ENCODE measurements at places on chromosomes 5 and 9.

GRCh38 chr9:75866273-75866871 is 24.1 kb upstream of the PCSK5 start:
- DNase-seq: no peak

- DNase-seq: no peak
These were observed 15.2 kb downstream of the HCN1 start for GRCh38 chr5:45680950-45681349.

DNA sequence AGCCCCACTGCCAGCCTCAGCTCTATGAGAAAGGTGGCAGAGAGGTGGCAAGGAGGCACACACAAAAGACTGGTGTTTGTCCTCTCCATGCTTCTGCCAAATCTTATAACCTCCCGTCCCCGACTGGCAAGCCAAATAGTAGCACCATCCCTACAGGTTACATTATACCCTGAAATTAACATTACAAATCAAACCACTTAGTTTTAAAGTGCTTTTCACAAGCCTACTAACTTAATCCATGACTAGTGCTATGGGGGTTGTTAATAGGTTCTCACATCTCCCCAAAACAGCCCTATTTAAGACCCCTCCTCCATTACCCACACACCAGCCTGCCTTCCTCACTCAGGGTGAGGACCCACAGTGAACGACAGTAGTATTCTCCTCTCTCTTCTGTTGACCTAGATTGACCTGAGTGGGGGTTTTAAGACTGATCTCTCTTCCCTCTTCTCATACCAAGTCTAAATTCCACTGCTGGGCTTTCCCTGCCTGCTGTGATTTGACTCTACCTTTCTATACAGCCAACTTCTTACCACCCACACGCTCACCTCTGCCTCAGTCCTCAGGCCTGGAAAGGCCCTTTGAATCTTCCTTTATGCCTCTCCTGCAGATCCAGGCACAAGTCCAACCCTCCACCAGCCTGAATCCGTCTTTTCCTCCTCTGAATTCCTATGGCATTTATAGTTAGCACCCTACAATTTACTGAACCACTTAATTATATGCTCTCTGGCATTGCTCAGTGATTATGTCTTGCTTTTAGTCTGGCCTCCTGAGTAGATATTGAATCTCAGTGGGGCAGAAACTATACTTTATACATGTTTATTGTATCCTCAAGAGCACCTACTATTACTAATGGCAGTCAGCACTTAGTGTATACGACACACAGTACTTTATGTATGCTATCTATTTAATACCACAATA is 116.1 kb downstream of the TMEM174 start:
- no peak for DNase-seq

DNA sequence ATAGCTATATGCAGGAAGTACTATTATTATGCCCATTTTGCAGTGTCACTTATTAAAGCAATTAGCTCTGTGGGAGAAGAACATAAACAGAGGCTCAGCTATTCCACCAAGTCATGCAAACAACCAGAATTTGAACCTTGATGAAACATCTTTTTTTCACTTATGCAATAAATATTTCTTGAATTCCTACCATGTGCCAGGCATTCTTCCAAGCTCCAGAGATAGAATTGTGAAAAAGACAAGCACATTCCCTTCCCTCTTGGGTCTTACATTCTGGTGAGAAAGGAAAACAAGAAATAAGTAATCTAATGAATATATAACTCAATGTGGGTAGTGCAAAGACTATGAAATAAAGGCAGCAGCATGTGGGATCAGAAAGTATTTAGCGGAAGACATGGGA is 32.1 kb upstream of the ADRB2 start:
- no peak for DNase-seq

DNA sequence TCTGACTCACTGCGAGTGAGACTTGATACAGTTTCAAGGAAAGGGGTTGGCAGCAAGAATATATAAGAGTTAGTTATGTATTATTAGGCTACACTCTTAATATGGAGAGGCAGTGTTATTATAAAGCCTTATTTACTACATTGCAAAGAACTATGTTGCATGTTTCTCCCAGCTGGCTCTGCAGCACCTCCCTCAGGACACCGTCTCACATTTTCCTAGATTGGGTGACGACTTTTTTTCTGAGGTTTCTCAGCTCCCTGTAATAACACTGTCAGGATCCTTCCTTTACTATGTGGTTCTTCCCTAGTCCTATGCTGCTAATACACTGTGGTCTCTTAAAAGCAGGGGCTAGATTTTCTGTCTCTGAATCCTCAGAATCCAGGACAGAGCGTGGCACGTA is 153.7 kb downstream of the INSYN2B start:
- no peak for DNase-seq

GRCh38 chr5:322281-322941 is 897 bp downstream of the AHRR start:
- no peak for DNase-seq

DNA sequence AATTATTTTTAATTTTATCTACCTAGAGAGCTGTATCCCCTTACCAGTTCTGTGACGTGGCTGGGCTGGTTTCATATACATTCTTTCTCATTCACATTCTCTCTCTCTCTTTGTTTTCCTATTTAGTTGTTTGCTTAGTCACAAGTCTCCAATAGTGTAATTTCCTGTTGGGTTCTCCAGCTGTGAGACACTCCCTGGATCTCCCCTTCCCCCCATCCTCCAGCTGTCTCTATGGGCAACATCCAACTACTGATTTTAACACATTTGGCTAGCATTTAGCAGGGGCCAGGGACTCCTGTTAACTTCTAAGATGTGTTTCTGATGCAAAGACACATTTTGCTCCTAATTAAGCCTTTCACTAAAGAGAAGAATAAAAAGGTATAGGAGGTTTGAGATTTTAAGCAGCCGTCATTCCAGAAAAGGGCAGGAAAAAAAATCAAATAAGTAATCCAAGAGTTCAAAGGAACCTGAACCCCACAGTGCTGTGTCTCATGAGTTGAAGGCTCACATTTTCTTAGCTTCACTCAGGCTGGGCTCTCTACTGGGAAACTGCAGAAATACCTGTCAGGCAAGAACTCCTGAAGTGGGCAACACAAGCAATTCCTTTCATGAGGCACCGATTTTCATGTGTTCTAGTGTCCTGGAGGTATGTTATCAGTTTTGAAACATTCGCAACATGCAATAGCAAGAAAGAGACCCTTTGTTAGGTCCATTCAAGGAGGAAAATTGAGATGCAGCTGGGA is 198.7 kb upstream of the C9orf72 start:
- no peak for DNase-seq

DNA sequence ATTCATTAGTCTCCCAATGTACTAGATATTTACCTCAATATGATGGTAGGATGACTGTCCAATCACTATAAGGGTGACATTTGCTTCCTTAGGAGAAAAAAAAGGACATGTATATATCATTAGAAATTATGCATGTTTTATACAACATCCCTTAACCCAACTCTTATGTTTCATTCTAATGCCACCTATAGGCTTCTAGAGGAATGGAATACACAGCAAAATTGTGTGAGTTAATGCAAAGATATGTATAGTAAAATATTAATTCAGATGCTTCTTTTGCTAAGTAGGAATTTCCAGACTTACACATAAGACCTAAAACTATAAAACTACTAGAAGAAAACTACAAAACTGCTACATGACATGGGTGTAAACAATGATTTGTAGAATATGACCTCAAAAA is 3.5 kb downstream of the PRXL2C start:
- DNase-seq: no peak

- no peak for DNase-seq
These were observed 595.4 kb upstream of the RIOK2 start for GRCh38 chr5:97778451-97778850.

DNA sequence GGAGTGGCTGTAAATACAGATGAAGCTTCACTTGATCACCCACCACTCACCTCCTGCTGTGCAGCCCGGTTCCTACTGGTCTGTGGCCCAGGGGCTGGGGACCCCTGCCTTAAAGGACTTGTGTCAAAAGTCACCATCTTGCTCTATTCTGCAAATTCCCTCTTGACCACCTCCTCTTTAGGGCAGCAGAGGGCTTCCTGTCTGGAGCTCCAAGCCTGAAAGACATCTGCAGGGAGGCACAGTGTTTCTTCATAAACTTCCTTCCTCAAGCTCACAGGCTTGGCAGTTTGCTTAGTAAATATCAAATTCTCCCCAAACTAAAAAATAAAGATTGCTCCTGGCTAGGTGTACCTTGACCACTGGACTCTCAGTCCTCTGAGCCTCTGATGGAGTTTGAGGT is 104.4 kb downstream of the FRMD3 start:
- DNase-seq: no peak

DNA sequence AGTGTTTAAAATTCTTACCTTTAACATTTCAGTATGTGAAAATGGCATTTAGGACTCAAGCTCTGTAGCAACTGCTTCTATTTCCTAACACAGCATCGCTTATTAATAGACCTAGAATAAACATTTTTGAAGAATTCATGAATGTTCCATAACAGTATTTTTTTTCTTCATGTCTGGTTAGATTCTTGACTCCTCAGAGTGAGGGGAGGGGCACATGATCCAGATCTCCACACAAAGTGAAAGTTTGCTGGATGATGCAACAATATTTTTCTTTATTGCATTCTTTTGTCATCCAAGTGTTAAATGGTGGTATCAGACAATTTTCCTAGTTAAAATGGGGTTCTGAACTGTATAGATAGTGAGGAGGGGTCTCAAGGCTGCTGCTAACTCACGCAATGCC is 130.8 kb upstream of the MAN2A1 start:
- no peak for DNase-seq

DNA sequence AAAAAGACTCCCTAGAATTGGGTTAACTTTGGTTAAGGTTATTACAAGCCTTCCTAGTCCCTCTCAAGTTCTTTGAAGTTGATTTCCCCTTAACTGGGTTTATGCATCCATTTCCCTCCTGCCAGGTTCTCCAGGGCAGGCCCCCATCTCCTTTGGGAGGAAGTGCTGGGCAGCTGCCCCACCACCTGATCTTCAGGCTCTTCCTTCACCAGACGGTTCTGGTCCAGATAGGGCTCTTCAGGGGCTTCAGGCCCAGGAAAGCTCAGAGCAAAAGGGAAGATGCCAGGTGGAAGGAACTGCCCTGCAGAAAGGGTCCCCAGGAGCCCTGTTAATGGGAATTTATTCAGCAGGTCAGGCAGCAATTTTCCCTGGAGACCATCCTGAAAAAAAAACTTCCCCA is 2.1 kb downstream of the SMIM32 start:
- DNase-seq: no peak

DNA sequence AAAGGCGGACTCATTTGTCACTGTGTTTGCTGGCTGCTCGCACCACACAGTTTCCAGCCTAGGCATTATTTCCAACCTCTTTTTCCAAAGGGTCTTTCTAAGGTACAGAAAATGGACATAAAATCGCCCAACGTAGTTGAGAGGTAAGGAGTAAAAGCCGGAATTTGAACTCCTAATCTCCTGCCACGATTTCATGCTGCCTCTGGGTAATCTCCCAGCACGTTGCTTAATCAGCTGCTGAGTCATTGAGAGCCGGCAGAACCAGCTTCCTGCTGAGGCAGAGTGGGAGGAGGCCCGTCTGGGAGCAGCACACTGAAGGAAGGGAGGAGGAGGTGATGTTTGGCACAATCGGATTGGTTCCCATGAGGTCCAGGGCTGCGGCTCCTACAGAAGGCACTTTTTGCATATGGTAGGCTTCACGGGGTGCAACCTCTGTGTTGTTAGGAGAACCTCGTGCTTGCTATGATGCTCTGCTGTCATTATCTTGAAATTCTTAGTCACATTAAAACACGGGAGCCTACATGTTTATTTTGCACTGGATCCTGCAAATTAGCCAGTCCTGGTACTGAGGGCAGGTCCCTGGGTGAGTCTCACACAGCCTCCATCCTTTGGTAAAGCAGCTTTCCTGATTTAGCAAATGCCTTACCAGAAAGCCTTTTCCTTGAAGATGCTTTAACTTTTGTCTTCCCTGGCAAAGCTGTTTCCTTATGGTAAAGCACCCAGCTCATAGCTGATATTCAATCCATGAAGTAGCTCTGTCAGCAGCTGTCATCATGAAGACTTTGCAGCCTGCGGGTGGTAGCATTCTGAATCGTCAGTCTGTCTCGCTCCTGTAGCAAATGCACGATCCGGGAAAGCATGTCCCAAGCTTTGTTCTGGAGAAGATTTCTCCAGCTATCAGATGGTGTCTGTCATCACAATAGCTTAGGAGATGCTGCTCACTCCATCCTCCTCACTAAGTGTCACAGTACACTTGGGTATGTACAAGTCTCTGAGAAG is 191.6 kb upstream of the MSX2 start:
- DNase-seq: no peak

- no peak for DNase-seq
These were observed 110.3 kb upstream of the LARP1 start for GRCh38 chr5:154644745-154645411.

GRCh38 chr5:51475628-51476027 is 92.4 kb downstream of the ISL1 start:
- DNase-seq: no peak

DNA sequence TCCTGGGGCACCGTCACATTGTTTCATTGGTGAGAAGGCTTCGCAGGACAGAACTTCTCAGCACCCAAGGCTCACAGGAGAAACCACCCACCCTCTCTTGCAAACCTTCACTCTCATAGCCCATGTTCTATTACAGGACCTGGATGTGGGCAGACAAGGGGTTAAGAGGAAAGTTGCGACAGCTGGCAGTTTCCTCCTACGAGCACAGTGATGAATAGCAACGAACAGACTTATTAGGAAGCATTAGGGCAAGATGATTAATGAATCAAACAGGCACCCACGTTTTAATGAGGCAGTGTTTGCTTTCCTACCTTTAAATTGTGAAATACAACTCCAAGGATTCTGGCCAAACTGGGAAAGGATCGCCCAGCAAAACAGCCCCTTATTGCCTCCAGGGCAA is 339.3 kb downstream of the DRD1 start:
- DNase-seq: no peak

- no peak for DNase-seq
These were observed 78.5 kb upstream of the DNAH5 start for GRCh38 chr5:14022971-14023370.

DNA sequence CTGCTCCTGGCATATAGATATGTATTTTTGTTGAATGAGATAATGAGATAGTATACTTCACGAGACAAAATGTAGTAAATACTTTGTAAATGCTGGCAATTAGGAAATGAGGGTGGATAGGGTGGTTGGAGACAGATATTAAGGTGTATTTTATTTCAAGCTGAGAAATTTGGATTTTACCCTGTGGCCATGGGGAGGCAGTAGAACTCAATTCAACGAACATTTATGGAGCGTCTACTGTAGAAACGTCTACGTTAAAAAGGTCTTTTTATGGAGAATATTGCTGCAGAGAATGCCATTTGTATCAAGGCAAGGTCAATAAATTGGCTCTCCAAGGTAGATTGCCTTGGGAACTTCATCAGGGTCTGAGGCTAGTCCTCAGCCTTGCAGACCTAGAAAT is 21.5 kb upstream of the RALGPS1 start:
- DNase-seq: no peak

GRCh38 chr9:122029898-122030297 is 63.2 kb downstream of the TTLL11 start:
- no peak for DNase-seq
